ENCODE measurements at places on chromosomes 4 and X.

- DNase-seq: peak; percentile 62
Measured at GRCh38 chrX:136047016-136047642, 61.9 kb downstream of the SLC9A6 start.

DNA sequence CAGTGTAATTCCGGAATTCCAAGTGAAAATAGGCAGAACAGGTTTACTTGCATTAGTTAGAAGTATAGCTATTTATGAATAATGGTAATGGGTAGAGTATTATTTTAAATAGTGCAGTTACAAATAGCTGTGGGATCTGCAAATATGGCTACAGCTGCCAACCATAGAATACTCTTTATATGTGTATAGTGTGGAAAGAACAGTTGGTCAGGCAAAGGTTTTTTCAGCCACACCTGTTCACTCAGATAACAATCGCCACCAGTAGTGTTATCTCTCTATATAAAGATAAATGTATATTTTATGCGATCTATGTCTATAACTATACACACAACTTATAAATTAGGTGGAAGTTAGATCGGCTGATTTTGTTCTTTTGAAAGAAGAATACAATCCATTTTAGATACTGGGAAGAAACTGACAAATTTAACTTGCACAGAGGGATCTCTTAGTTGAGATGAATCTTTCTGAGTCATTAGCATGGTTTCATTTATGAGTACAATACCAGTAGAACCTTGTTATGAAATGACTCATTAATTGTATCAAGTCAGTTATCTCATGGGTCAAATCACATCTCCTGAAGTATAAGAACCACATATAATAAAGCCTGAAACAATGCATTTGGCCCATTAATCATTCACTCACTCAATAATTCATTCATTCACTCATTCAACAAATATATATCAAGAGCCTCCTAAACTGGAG, 100.9 kb upstream of the NR3C2 start:
- no peak for DNase-seq

DNA sequence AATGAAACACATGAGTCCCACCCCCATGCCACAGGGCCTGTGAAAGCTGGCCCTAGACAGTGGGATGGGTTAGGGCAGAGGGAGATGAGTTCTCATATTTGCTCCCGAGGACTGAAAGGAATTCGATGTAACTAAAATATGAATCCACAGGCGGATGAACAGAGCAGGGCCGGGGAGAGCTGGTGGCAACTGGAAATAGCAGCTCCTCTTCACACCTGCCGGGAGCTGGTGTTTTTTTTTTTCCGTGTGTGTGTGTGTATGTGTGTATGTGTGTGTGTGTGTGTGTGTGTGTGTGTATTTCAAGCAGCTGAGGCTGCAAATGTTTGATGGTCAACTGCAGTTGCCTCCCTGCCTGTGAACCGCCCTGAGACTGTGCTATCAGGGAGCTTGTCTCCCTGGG, 115.1 kb upstream of the PSAPL1 start:
- no peak for DNase-seq

- no peak for DNase-seq
Measured at GRCh38 chr4:98514741-98515469, 143.5 kb downstream of the TSPAN5 start.

DNA sequence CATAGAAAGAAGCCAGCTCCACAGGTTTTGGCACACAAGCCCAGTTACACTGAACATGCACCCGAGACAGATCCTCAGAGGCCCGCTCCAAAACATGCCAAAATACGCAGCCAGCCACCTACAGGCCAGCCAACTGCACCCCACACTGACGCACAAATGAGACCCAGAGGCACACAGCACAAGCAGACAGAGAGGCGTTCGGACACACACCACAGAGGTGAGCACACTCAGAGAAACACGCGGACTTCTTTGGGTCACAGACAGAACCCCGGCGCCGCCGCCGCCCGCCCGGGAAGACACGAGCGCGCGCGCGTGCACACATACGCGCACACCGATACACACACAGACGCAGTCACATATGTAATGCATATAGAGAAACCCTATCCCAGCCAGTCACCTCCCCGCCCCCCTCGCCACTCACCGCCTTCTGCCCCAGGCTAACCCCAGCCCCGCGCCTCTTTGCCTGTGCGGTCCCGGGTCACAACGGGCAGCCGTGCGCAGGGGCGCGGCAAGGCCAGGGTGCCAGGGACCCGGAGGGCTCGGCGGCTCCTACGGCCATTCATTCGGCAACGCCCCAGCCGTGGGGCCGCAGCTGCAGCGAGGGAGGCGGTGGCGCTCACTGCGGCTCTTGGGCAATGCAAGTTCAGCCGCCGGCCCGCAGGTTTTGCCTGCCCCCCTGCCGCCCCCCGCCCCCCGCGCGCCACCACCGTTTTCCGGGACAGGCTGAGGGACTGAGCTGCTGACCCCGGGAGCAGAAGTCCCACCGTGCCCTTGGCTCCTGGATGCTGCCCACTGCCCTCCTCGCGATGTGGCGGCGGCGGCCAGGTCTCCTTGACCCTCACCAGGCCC, 553 bp downstream of the SEPTIN6 start:
- peak; percentile 30 for DNase-seq

DNA sequence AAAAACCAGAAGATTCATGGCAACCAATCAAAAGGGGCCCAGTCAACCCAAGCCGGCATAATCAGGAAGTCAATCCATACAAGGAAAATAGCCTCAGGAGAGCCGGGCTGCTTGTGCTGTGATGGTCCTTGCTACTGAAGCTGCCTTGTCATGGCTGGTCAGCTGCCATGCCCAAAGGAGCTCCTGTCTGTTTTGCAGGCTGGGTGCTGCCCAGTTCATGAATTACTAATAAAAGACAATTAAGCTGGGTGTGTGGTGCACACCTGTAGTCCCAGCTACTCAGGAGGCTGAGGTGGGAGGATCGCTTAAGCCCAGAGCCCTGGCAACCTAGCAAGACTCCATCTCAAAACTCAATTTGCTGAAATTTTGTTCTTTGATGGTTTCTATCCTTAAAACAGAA, 16.0 kb upstream of the CTBP1 start:
- DNase-seq: no peak

GRCh38 chr4:141680060-141680459, 43.7 kb downstream of the IL15 start:
- no peak for DNase-seq

DNA sequence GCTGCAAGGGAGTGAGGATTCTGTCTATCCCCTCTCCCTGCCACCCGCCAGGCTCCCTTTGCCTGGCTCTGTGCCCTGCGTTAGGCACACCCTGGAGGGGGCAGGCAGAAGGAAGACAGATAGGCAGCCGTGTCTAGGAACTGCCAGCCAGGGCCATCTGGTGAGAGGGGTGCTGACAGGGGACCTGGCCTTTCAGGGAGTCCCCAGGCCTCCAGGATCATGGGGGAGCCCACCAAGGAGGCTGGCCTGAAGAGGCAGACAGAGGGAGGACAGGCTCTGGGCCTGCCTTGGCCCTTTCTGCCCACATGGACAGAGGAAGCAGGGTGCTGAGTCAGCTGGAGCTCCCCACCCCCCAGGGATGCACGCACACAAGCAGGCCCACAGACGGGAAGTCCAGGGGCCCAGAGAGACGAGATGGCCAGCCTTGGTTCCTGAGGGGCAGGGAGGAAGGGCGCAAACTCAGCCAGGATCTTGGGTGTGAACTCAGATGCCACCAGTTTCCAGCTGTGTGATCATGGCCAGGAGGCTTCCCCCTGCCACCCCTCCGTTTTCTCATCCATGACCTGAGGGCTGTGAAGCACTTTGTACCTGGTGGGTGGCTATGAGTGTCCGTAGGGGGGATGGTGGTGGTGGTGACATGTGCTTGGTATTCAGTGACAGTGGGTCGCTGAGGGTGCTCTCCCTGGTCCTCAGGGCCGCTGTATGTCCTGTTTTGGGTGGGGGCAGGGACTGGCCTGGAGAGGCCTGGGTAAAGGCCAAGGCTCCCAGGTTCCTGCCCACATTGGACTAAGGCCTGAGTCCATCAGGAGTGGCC, 1.8 kb downstream of the SH3BP2 start:
- DNase-seq: peak; percentile 75

GRCh38 chr4:2372488-2373030, 45.9 kb downstream of the ZFYVE28 start:
- no peak for DNase-seq

DNA sequence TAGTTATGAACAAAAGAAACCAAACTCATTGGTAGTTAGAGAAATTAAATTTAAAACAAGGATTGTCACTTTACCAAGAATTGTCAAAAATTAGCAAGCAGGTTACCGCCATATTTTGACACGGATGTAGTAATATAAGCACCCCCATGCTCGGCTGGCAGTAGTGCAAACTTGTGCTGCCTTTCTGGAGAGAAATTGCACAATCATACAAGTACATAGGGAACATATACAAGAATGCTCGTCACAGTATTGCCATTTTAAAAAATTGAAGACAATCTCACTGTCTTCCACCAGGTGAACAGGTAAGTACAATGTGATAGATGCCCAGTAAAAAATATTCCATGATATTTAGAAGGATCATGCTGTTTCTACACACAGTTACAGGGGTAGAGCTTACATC, 55.6 kb upstream of the SLC39A8 start:
- DNase-seq: no peak

DNA sequence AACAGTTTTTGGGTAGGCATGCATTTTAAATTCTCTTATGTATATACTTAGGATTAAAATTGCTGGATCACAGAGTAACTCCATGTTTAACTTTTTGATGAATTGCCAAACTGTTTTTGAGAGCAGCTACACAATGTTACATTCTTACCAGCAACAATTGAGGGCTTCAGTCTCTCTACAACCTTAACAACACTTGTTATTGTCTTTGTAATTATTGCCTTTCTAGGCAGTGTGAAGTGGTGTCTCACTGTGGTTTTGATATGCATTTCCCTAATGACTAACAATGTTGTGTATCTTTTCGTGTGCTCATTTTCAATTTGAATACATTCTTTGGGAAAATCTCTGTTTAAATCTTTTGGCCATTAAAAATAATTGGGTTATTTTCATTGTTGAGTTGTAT, 17.3 kb upstream of the F11 start:
- no peak for DNase-seq

DNA sequence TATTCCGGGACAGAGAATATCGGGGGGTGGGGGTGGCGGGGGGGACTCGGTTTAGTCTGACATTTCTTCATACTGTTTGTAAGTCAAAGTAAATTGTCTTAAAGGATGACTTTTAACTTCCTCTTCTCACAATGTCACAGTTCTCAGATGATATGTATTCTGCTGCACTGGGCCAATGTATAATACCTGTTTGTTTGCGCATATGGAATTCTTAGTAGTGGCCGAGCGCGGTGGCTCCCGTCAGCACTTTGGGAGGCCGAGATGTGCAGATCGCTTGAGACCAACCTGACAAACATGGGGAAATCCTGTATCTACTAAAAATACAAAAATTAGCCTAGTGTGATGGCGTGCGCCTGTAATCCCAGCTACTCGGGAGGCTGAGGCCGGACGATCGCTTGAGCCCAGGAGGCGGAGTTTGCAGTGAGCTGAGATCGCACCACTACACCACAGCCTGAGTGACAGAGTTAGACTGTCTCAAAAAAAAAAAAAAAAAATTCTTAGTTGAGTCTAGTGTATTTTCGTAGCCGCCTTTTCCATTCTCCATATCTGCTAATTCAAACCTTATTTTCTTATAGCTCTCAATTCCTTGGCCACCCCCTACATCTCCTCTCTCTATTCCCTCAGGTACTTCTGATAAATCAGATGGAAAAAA, 851 bp downstream of the POLR2B start:
- DNase-seq: no peak

DNA sequence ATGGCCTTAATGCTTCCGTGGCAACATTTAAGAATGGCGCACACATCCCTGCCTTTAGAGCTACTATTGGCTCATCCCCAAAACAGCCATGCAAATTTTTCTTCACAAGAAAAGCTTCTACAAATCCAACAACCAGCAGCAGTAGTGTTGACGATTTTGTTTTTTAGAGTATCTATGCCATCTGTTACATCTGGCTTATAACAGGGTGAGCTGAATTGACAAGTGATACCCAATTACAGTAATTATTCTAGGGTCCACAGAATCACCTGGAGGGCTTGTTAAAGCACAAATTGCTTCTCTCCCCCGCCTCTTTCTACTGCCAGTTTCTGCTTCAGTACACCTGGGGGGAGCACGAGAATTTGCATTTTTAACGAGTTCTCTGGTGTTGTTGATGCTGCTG, 34.1 kb downstream of the DCHS2 start:
- DNase-seq: no peak

- peak; percentile 33 for DNase-seq
Measured at GRCh38 chrX:74232859-74233258, 71.1 kb upstream of the ZCCHC13 start.

- no peak for DNase-seq
Measured at GRCh38 chrX:146456058-146456457, 353.5 kb upstream of the CXorf51B start.

- no peak for DNase-seq
Measured at GRCh38 chr4:78689700-78690323, 86.3 kb upstream of the BMP2K start.

GRCh38 chrX:129792586-129793291, 13.0 kb downstream of the SASH3 start:
- DNase-seq: no peak

DNA sequence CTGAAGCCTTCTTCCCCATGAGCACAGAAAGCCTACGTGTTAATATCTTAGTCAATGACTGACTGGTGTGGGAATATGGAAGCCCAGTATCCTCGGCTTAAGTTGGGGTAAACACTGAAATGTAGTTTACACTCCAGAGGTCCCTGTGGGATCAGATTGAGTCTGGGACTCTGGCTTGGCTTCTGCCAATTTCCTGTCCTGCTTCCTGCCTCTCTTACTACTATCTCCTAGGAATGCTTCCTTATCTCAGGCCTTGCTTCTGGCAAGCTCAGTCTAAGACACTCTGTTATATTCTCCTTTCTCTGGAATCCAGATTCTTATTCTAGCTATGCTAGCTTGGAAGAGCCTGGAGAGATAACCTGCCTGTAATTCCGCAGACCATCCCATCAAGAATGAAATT, 174.0 kb upstream of the LDB2 start:
- no peak for DNase-seq

DNA sequence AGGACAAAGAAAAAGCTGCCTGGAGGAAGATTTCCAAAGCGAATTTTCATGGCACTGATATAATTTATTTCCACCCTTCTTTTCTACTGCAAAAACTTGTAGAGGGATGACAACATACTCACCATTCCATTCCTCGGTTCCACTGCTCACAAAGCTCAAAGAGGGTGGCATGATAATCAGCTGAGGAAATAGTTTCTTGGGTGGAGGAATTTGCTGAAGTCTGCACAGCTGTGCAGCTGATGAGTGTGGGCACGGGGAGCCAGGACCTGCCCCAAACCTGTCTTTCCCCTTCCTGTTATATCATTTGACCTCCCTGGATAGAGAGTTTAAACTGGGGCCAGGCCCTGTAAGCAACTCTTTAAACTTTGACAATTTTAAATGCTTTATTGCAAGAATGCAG, 160.6 kb downstream of the PACRGL start:
- DNase-seq: no peak

DNA sequence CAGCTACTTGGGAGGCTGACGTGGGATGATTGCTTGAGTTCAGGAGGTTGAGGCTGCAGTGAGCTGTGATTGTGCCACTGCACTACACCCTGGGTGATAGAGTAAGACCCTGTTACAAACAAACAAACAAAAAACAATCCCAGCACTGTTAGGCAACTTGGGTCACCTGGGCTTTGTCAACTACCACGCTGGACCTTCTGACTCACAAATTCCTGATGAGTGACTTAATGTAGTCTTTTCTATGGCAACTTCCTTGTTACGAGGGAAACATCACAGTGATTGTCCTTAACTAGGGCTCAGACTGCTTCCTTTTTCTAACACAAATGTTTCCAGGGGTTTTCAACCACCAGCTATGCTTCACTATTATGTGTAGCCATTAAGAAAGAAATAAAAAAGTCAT, 128.8 kb upstream of the GPC4 start:
- no peak for DNase-seq

GRCh38 chr4:143357161-143357845, 20.6 kb downstream of the GAB1 start:
- DNase-seq: no peak

Measured in HFFc6 (cell line).